Activated naive CD4-positive, alpha-beta T cell (primary cell): ENCODE measurements at places on chromosomes 3 and 15.

DNA sequence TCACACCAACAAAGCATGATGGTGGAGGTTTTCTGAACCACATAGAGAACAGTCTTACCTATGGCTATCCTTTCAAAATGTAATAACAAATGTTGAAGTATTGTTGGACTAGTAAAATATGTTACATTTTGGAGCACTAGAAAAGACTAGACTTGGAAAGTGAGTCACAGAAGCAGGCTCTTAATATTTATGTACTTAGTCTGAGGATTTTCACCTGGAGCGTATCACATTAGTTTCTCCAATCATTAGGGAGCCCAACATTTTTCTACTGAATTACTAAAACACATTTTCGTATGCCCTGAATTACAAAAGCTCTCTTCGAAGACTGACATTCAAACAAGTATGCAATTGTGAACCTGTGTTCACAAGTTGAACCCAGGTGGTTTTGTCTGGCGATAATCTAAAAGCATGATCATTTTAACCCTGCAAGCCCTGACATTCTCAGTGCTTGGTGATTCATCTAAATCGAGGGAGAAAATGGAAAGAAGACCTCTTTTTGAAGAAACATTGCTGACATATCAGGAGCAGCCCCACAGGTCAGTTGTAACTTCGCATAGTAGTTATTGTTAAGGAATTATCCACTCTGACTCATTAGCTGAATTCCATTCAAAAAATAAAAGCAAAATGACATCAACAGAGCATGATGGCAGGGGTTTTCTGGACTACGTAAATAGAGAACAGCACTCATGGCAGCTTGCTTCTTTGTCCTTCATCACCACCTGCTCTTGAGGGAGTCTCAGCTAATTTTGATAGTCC is 679.8 kb upstream of the NECTIN3 start:
- DNase-seq, result no peak

- DNase-seq, result no peak
Observed at GRCh38 chr3:174859114-174859735, at the start of gene NAALADL2. TSS of gene NAALADL2 (plus strand) at chr3:174859334.

GRCh38 chr15:66066005-66066404 is 187.5 kb downstream of the MEGF11 start:
- no peak for DNase-seq

DNA sequence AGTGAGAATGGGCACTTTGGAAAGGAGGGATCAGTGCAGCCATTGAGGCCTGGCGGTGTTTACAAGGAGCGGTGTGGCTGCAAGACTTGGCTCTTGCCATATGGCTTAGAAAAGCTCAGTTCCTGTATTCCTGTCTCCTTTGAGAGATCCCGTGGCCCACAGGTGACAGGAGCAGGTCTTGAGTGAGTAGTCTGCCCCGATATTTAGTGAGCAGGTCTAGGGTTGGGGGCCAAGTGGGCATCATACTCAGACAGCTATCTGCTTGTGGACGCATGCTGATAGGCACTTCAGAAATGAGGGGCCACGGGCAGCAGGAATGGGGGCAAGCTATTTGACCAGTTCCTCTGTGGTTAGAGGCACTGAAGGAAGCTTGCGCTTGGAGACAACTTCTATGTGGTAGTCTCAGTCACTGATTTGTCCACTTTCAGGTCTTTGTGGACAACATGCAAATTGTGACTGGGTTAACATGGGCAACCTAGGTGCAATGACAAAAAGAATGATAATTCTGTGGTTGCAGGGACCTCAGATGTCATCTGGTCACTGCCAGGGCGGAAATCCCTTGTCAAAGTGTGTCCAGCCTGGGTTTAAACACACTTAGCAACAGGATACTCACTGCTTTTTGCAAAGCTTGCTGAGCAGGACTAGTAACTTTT is 1.1 kb downstream of the TMED3 start:
- no peak for DNase-seq

- no peak for DNase-seq
Observed at GRCh38 chr15:90124507-90124906, 22.2 kb upstream of the IDH2 start.

DNA sequence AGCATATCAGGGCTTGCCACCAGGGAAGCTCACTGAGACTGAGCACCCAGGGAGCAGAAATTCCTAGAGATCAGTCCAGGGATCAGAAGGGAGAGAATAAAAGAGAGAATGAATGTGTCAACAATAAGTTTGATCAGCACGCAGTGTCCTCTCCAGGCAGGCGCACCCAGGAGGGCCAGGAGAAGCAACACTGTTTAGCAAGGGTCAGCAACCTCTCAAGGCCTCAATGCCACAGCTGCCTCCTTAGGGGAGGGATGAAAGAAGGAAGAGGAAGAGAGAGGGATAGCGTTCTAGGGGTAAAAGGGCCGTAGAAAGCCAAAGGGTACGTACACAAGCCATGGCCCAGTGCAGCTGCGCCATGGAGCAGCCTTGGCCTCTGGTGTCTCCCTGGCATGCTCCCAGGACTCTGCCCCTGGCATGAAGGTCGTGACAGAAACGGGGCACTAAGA is 399.8 kb downstream of the SHQ1 start:
- DNase-seq, result no peak

GRCh38 chr15:42239528-42240182 is 31.6 kb upstream of the VPS39 start:
- no peak for DNase-seq

GRCh38 chr3:156519758-156520162 is 35.2 kb downstream of the SSR3 start:
- no peak for DNase-seq

GRCh38 chr15:91331581-91331980 is 231.5 kb downstream of the SV2B start:
- DNase-seq, result no peak

DNA sequence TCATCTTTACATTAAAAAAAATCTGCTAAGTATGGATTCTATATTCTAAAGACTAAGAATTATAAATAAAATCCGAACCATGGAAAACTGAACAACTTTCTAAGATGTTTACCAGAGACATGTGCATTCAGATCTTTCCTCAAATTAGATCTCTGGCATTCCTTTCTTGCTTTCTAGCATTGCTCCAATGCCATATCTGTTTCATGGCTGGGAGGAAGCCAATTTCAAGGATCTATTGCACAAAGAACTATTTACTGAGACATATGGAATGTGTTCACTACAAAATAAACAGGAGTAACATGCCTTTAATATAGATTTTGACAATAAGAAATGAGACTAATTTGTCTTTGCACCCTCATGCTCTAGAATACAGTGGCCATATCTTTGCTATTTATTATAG is 45.1 kb upstream of the NANOGP8 start:
- no peak for DNase-seq

GRCh38 chr15:82044373-82045178 is 1.2 kb downstream of the MEX3B start:
- DNase-seq, result peak; percentile 33
